Right forelimb (tissue), 1 donor: ENCODE measurements at places on chromosomes 2 and 18.

GRCh38 chr2:142134911-142135310 is 4.1 kb upstream of the LRP1B start:
- no peak for DNase-seq

DNA sequence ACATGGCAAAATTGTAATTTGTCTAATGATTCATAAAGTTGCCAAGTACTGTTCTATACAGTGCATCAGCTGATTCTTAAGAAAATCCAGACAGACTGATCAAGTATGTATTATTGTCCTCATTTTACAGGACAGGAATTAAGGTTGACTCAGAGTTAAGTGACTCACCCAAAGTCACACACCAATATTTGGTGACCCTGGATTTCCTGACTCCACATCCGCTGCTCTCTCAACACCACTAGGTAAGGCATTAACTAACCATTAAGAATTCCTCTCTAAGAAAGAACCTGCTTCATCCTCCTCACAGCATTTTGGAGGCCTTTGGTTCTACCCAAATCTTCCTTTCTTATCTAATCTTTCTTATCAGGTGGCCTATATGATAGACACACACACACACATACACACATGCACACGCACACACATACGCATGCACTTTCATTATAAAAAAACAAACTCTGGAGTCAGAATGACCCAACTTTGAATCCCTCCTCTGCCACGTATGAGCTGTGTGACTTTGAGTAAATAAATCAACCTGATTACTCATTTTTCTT is 150.8 kb downstream of the ANKRD44 start:
- no peak for DNase-seq

DNA sequence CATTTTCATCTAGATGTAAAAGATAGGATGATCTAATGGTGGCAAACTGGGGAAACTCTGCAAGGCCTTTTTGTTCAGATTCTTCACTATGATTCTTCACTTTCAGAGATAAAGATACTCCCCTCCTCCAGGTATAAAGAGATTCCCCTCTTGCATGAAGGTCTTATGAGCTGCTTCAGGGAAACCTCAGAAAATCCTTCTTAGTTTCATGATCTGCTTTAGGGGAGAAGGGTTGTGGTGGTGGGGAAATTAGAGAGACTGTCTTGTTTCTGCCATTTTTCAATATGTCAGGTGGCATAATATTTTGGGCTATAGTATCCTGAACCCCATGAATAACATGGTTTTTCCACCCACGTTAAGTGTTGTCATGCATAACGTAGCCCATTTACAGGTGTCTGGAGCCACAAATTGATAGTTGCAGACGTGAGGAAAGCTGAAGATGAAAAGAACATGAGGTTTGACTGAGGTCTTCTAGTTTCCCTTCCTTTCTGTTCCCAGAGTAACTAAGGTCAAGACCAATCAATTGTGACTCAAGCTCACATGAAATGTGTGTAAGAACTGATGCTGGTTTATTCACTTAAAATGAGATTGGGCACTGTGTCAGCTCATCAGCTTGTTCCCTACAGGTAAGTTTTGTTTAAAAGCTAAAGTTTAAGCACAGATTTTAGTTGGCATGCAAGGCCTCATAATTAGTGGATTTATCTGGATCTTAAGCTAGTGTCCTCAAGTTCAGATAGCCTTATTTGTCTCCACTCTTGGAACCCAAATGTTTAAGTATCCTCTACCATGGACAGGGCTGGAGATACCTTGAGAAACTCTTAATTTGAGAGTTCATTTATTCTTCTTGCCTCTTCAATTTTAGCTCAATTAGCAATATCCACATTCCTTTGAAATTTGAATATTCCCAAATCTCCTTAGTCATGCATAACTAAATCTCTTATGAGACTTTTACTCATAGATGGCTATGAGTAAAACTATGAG is 304.5 kb upstream of the FANCL start:
- no peak for DNase-seq

GRCh38 chr18:54636217-54636616 is 45.2 kb downstream of the DYNAP start:
- DNase-seq, result no peak

- DNase-seq, result no peak
Measured at GRCh38 chr2:224126440-224126839, 87.4 kb upstream of the SERPINE2 start.

- no peak for DNase-seq
Measured at GRCh38 chr2:229740279-229740678, 25.9 kb upstream of the DNER start.

GRCh38 chr2:118052474-118052873 is 35.8 kb upstream of the INSIG2 start:
- DNase-seq, result no peak

DNA sequence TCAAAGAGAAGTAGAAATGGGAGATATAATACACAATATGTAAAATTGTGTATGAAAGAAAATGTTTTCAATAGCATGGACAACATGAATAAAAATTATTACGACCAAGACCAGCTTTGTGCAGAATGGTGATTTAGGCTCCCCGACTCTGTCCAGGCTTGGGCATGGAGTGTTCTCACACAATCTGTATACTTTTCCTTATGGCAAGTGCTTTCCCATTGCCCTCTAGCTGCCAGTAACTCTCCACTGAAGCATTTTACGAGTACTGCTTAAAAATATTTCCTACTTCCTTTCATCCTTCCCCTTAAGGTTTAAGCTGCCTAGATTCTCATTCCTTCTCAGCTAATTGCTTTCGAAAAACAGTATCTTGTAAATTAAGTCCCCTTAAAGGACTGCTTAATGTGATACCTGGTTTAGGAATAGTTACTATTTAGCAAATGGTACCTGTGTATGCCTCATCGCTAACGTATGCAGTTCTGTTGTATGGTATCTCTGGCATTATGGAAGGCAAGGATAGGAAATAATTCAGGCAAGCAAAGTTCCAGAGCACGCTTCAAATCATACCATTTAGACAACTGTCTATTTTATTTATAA is 714.6 kb downstream of the ERBB4 start:
- no peak for DNase-seq
